Breast epithelium (tissue), 4 donors: ENCODE measurements at places on chromosomes 7 and 10. TPM values are rescaled to one million over a fixed set of nuclear protein-coding genes. Genes with fewer than 3 reads are reported as not detected.

The CCDC7 gene
- 46.7 TPM for total RNA-seq

DNA sequence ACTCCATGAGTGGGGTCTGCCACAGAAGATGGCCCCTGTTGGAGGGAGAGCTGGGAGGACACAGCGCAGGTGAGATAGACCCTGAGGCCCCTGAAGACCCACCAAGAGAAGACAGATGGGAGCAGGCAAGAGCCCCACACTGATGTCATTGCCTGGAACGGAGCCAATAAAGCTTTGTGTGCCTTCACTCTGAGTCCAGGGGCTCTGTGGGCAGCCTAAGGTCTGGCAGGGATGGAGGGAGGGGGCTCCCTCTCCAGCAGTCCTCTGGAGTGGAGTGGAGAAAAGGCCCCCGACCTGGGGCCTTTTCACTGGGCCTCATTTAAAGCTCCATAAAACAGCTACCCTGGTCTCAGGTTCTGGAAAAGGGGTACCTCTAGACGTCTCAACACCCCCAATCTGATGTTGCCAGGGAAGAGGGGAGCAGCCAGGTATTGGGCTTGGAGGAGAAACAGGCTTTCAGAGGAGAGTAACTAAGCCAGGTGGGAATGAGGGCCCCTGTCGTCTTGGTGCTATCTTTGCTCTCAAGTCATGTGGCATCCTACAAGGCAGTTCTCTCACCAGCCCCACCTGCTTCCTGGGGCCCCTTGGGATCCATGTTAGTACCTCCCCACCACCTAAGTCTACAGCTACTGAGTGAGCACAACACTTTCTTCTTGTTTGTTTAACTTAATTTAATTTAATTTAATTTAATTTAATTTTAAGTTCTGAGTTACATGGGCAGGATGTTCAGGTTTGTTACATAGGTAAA, 1.4 kb downstream of the C10orf62 start:
- H3K4me1 ChIP-seq = no peaks in the 10 kb centered on the region
- no peaks in the 10 kb centered on the region for H3K27me3 ChIP-seq
- DNase-seq = no peak
- H3K4me3 ChIP-seq = no peak overlapping the region
- H3K36me3 ChIP-seq = no peaks in the 10 kb centered on the region
- H3K27ac ChIP-seq = no peak overlapping the region

DNA sequence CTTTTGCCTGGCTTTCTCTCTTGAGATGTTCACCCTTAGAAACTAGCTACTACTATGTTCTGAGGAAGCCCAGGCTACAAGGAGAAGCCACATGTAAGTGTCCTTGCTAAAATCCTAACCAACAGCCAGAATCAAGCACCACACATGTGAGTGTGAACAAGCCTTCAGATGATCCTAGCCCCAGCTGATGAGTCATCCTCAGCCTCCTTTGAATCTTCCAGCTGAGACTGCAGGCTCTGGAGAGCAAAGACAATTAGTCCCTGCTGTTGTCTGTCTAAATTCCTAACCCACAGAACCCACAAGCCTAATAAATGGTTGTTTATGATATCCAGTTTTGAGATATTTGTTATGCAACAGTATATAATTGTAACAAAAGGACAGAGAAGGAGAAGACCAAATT, 92.8 kb upstream of the TAC1 start:
- no peak overlapping the region for H3K27ac ChIP-seq
- no peaks in the 10 kb centered on the region for H3K36me3 ChIP-seq
- H3K4me1 ChIP-seq = no peaks in the 10 kb centered on the region

DNA sequence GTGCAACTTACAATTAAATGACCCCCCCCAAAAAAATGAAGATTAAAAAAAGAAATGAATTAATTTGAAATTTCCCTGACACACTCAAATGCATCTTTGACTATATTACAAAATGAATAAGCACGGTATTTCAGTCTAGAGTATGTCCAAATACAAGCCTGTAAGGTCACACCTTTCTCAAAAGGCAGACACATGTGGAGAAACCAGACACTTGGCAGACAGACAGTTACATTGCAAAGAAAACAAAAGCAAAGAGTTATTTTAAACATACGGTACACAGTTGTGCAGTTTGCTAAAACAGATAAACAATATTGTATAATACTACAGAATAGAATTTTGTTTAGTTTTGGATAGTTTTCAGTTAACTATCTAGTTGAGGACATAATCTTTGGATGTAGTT, 153.0 kb downstream of the ATE1 start:
- no peaks in the 10 kb centered on the region for H3K27me3 ChIP-seq
- H3K36me3 ChIP-seq = no peaks in the 10 kb centered on the region
- DNase-seq = no peak
- H3K4me3 ChIP-seq = no peak overlapping the region
- H3K4me1 ChIP-seq = no peaks in the 10 kb centered on the region

DNA sequence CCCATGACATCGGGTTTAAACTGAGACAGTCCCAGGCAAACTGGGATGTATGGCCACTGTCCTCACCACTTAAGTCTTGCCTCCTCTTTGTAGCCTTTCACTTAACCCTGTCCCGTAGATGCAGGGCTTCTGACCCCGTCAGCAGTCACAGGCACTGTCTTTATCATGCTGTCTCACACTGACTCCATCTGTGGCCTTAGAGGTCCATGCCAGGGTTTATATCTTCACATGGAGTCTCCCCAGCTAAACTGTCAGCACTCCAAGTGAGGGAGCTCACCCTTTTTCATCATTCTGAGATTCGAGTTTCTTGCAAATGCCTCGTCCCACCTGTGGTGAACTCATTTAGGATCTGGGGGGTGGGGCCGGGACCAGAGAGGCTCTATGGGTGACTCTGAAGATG, 2.8 kb downstream of the FKBP6 start:
- no peak overlapping the region for H3K27ac ChIP-seq
- H3K4me3 ChIP-seq = no peak overlapping the region
- H3K36me3 ChIP-seq = no peaks in the 10 kb centered on the region
- H3K27me3 ChIP-seq = no peaks in the 10 kb centered on the region
- no peaks in the 10 kb centered on the region for H3K4me1 ChIP-seq
- DNase-seq = no peak

DNA sequence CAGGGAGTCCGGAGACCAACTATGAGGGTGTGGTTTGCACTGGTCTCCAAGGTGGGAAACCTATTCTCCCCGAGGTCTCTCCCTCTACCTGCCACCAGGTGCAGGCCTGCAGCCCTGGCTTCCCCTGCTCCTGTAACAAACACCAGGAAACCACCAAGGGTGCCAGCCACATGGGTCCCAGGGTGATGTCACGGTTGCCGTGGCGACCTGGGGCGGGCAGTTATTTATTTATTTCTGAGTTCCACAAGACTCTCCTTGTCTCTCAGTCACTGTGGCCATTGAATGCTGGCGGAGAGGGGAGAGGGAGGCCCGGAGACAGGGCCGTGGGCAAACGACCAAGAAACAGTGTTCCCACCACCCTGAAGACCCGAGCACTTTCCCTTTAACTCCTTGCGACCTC, 27.0 kb downstream of the MMD2 start:
- H3K4me3 ChIP-seq = no peak overlapping the region
- H3K4me1 ChIP-seq = no peaks in the 10 kb centered on the region
- no peaks in the 10 kb centered on the region for H3K36me3 ChIP-seq
- H3K27ac ChIP-seq = no peak overlapping the region

GRCh38 chr7:1442355-1443124, 16.7 kb downstream of the MICALL2 start:
- H3K36me3 ChIP-seq = no peaks in the 10 kb centered on the region
- DNase-seq = no peak
- no peaks in the 10 kb centered on the region for H3K27me3 ChIP-seq
- no peaks in the 10 kb centered on the region for H3K4me1 ChIP-seq

DNA sequence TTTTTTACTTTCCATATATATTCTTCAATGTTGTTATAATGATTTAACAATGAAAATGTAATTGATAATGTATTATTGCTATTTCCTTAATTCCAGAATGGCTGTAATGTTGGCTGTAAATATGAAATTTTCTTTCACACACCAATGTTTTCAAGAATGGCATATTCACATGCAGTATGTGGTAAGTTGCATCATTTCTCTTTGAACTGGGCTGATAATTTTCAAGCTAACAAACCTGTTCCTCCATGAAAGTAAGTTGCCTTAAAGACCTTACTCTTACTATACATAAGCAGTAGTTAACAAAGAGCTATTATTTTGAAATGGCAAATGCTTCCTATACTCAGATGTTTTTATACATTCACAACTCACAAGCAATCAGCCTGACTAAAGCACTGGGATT, 154.5 kb downstream of the TMEM168 start:
- no peak overlapping the region for H3K27ac ChIP-seq
- no peak for DNase-seq
- H3K27me3 ChIP-seq = no peaks in the 10 kb centered on the region
- H3K4me1 ChIP-seq = no peaks in the 10 kb centered on the region
- H3K4me3 ChIP-seq = no peak overlapping the region
- H3K36me3 ChIP-seq = no peaks in the 10 kb centered on the region

DNA sequence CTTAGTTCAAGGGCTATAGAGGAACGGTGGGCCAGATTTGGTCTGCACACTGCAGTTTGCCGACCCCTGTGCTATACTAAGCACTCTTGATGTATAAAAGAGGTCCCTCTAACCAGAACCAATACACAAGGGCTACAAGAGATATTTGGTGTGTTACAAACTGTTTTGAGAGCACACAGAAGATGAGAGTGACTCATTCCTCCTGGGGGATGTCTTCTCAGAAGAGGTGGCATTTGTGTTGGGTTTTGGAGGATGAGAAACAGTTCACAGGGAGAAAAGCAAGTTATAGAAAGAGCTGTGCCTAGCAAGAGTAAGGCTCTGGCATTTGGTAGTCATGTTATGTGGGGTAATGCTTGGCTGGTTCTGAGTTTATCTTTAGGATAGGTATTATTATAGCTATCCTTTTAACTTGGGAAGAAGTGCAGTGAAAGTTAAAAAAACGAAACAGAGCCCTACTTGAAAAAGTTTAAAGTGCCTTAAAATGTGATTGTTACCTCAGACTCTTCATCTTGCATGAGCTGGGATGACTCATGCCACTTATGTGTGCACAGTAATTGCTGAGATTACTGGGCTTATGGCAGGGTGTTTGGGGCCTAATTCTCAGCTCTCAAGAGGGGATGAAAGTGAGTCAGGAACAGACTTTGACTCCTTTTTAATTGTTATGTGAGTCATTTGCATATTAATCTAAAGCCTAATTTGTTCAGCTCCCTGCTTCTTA, 160.4 kb downstream of the KIF20B start:
- H3K4me3 ChIP-seq = no peak overlapping the region
- no peaks in the 10 kb centered on the region for H3K4me1 ChIP-seq
- H3K27me3 ChIP-seq = no peaks in the 10 kb centered on the region
- DNase-seq = no peak

DNA sequence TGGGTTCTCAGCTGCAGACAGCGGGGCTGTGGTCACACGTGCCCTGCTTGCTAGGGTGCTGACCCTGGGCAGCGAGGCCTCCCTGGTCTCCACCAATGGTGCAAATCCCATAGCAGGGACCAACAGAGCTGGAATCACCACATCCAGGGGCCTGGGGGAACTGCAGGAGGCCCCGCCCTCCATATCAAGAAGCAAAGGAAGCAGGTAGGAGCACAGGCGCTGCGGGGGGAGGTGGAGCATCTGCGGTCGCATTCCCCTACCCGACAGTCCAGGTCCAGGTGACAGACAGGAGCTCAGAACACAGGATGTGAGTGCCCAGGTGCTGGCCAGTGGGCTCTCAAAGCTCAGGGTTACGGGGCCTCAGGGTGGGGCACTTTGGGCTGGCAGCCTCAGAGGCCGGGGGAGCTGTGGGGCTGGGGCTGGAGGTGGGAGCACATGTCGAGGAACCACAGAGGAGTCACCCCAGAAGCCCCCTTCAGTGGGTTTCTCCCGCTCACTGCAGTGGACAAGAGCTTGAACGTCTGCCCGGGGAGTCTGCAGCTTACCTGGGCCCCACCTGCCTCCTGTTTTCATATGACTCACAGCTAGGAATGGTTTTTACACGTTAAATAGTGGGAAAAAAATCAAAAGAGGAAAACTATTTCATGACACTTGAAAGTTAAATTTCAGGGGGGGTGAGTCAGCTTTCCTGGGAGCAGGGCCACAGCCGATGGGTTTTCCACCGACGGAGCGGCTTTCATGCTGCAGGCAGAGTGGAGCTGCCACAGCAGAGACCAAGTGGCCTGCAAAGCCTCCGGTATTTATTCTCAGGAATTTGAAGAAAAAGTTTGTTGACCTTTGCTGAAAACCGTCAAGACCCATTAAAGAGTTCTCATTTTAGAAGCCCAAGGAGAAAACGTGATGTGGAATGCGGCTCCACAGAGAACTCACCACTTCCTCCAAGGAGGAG, 148.7 kb upstream of the PPP2R2D start:
- no peaks in the 10 kb centered on the region for H3K4me1 ChIP-seq
- no peak overlapping the region for H3K4me3 ChIP-seq
- DNase-seq = no peak
- H3K27ac ChIP-seq = no peak overlapping the region

DNA sequence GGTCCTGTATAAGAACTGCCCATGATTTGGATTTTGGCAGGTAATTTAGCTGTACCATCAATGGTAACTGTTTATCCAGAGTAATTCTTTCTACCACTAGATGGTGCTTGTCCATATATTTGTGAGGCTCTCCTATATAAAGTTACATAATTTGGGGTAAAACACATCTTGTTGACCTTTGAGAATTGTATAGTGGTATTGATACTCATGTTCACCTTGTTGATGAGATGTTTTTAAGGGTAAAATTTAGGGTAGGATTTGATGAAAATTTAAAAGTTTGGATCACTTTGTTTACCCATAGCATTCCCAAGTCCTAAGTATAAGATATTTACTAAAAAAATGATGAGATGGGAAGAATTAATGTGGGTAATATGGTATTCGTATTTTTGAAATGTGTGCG, 31.6 kb downstream of the ST7 start:
- H3K4me3 ChIP-seq = no peak overlapping the region
- H3K4me1 ChIP-seq = no peaks in the 10 kb centered on the region
- H3K36me3 ChIP-seq = no peaks in the 10 kb centered on the region

DNA sequence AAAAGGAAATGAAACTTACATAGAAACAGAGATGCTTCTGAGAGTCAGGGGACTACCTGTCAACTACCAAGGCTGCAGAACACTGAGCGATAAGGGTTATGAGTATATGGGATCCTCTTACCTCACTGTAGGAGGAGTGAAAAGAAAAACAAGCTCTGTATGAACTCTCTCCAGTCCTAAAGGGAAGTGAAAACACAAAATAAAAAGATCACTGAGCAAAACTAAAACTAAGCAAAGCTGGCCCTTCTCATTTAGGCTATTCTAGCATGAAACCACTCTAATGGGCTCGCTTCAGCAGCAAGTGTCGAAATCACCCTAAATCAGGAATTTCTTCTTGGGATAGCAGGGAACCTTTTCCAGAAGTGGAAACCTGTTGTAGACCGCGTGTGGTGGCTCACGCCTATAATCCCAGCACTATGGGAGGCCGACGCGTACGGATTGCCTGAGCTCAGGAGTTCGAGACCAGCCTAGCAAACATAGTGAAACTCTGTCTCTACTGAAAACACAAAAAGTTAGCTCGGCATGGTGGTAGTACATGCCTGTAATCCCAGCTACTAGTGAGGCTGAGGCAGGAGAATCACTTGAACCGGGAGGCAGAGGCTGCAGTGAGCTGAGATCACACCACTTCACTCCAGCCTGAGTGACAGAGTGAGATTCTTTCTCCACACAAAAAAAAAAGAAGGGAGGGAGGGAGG, 27.0 kb downstream of the DCLRE1C start:
- no peak overlapping the region for H3K4me3 ChIP-seq
- no peak for DNase-seq
- no peaks in the 10 kb centered on the region for H3K36me3 ChIP-seq
- H3K27ac ChIP-seq = no peak overlapping the region
- H3K27me3 ChIP-seq = no peaks in the 10 kb centered on the region
